Eye (tissue), 1 donor: ENCODE measurements at places on chromosomes 2 and 18.

DNA sequence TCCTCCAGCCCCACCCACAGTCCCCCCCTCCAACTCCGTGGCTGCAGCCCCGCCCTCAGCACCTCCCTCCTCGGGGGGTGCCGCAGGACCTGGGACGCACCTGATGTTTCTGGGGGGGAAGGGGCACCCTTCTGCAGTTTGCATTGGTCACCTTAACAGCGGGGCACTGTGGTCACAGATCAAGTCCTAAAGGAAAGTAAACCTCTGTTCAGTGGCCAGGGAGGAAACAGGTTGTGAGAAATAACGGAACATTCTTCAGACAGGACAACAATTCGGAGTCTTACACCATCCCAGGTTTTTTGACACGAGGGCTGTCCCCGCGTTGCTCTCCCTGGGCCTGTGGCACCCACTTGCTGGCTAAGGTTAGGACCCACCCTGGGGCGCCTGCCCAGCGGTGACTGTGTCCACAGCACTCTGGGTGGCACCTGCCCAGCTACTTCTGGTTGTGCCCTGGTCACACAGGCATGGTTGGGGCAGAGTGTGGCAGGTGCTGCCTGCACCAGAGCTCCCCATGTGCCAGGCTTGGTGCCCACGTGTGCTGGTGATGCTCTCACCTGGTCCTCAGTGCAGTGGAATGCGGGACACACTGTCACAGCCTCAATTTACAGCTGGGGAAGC, 93.5 kb upstream of the OTOS start:
- peak; percentile 17 for DNase-seq

DNA sequence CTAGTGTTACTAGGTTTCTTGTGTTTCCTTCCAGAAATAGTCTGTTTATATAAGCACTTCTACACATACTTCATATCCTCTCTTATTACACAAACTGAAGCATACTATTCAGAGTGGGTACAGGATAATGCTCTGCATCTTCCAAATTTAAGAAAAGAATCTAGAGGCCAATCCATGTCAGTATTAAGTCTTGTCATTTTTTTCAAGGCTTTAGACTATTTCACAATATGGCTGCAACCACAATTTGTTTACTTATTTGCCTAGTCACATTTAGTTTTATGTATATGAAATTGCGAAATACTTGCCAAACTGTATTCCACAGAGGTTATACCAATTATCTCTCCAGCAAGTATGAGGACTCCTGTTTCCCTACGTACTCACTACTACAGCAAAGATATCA, 27.9 kb downstream of the IWS1 start:
- DNase-seq = no peak

DNA sequence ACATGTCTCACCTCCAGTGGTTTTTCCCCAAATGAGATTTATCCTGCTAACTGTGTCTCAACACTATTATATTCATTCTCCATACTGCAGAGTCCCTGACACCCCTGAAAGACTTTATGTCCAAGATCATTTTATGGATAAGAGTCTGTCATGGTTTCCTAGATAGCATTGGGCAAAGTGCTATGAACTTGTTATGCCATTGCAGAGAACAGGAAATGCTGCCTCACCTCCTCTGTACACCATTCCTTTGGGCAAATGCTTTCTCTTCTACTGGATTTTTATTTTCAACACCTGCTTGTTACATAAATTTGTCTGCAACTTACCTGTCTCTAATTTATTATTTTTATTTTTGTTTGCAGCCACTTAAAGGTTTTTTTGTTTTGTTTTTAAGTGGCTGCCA, 652.5 kb upstream of the FAM98A start:
- no peak for DNase-seq

DNA sequence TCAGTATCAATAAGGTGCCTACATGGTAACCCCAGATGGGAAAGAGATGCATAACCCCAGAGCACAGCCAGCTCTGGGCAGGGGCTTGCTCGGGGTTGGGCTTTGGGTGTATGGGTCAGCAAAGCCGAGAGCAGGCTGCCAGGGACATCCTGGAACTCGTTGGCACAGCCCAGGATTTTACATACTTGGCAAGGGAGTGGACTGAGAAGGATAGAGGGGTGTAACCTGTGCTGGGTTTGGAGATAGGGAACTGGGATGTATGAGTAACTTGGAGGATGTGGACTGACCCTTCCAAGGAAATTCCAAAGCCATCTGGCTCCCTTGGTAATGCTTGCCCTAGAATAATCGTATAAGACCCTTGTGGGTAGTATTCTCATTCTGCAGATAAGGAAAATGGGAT, 44.2 kb downstream of the GPR39 start:
- no peak for DNase-seq

- DNase-seq = no peak
Measured at GRCh38 chr2:42723465-42723864, 40.5 kb downstream of the OXER1 start.

GRCh38 chr2:111100087-111100764, 20.5 kb upstream of the BCL2L11 start:
- DNase-seq = no peak
